Skin of body (tissue), 3 donors: ENCODE measurements at places on chromosomes 2 and 18. TPM values are rescaled to one million over a fixed set of nuclear protein-coding genes. Genes with fewer than 3 reads are reported as not detected.

GRCh38 chr18:45686891-45687611 lies 36.9 kb upstream of the SLC14A1 start:
- no peak for DNase-seq

The CAPN14 gene
- 0.49 TPM for total RNA-seq

- DNase-seq, result no peak
Observed at GRCh38 chr18:2310886-2311285, 260.4 kb downstream of the METTL4 start.

- no peak for DNase-seq
Observed at GRCh38 chr2:64062840-64063239, 43.6 kb upstream of the VPS54 start.

GRCh38 chr2:199455545-199456382 lies 2.0 kb downstream of the SATB2 start:
- DNase-seq, result no peak

GRCh38 chr2:237962432-237963084 lies 4.3 kb upstream of the UBE2F start:
- no peak for DNase-seq

DNA sequence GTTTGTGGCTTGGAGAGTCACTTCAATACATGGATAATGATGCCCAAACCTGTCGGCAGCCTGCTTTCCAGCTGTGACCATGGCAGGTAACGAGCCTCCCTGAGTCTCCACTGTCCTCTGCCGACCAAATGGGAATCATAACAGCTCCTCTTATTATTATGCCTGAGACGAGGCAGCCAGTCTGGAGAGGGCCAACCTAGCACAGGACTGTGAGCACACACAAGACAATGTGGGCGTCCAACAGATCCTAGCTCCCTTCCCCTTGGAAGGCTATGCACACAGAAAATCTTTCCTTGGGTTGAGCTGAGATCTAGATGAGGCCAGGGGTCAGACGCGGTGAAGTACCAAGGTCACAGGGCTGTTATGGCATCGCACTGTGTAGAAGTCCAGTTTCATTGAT lies 890 bp upstream of the SLC4A3 start:
- DNase-seq, result no peak

- DNase-seq, result no peak
Observed at GRCh38 chr18:33116376-33116775, 324.1 kb downstream of the CCDC178 start.

DNA sequence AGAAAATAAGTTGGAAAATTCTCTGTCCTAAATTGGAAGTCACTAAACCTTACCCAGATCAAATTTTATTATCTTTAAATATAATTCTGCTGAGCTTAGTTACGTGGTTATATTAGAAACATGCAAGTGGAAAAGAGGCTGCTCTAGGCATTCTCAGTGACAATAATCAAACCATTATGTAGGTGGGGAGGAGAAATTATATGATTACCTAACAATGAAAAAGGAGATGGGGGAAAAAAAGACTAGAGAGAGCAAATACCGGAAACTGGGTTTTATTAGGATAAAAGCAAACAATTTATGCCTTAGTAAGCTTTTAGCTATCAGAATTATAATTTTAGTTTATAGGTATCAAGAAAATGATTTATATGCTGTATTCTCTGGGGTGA lies 53.2 kb downstream of the PHLPP1 start:
- DNase-seq, result no peak

DNA sequence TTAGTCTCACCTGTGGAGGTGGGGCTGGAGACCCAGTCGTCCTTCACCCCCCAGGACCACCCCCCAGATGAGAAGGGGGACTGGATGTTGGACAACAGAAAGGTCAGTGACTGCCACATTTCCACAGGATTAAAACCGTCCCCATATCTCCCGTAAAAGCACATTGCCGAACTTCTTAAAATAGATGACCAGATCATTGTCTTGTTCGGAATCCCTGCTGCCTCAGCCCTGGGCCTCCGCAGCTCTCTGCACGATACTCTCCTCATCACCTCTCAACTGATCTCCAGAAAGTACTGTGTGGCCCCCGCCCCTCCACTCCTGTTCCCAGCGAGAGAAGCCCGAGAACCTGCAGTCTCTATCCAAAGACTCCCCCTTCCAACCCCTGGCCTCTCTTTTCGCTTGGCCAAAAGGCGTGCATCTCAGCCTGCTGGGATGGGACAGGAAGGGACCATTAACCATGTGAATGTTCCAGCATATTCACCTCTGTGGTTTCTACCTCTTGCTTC lies 13.2 kb downstream of the LRRFIP1 start:
- DNase-seq, result no peak

DNA sequence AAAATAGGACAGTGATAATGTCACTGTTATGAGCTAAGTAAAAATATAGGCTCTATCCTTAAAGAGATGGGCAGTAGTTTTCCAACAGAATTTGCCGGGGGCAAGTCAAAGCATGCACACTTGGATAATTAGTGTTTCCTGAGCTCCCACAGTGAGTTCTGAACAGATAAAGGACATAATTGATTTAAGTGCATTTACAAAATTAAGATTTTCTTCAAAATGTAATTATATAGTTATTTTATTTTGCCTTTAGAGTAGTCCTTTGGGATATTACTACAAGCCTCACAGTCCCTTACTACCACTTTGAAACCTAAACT lies 107.6 kb downstream of the RAPGEF4 start:
- no peak for DNase-seq

DNA sequence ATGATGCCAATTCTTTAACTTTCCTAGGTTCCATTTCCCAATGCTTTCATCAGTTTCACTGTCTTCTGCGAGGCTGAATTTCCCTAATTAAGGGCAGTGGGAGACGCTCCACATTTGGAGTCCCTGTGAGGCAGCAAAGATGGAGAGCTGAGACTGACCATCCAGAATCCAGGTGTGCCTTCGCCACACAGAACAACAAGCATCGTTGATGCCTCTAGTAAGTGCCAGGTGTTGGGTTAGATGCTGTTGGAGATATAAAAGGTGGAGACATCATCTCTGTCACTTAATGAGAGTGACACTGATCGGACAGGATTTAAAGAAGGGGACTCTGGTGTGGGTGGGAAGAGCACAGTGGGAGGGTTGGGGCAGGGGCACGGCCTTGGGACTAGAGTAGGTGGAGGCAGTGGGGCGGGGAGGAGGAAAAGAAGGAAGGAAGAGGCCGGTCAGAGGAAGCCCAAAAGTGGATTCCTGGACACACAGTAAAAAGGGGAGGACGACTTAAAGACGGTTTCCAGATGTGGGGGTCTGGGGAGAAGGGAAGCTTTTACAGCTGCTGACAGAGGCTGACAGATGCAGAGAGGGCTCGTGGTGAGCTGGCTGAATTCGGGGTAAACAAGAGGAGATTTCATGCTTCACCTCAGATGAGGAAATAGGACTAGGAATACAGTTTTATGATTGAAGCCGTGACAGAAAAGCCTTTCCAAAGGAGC lies 113.0 kb downstream of the BCL2 start:
- DNase-seq, result no peak

DNA sequence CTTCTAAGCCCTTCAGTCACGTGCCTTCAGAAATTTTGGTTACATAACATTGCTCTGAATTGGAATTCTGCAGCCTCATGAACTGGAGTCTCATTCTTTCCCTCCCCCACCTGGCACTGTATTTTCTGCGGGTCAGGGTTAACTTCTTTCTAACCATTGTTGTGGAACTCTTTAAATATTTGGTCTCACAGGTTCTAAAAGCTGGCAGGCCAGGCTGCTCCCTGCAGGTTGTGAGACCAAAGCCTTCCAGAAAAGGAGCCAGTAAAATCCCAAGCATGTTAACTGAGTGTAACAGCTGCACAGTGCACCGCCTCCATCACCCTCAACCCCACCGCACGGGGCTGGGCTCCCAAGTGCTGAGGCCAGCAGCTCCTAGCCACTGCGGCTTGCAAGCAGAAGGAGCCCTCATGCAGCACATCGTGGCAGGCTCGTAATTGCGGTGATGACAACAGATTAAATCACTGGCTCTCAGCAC lies 174.1 kb upstream of the ALPP start:
- no peak for DNase-seq

The CTAGE1 gene
- total RNA-seq, result not detected

The DNAH6 gene
- 0.30 TPM for total RNA-seq

DNA sequence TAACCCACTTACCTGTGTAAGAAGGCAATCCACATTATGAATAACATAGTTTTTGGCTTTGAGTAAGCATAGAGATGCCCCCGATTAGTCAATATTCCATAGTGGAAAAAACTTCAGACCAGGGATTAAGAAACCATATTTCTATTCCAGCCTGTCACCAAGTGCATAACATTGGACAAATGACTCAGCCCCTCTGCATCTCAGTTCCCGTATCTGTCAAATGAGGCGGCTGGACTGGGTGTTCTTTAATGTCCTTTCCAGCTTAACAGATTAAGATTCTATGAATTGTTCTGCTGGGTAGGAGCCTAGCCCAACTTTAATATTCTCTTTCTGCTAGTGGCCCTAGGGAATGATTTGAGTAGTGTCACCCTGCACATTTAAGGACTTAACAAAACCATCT lies 11.8 kb upstream of the FTCDNL1 start:
- DNase-seq, result no peak

The NEUROD1 gene
- total RNA-seq, result not detected
